H1 (cell line): ENCODE measurements at places on chromosomes 11 and 22. TPM values are rescaled to one million over a fixed set of nuclear protein-coding genes. Genes with fewer than 3 reads are reported as not detected.

GRCh38 chr22:38924347-38924952, 33.0 kb upstream of the APOBEC3A start:
- no peak overlapping the region for H3K4me3 ChIP-seq
- H3K27ac ChIP-seq, result no peak overlapping the region
- H3K27me3 ChIP-seq, result no peaks in the 10 kb centered on the region
- no peak for DNase-seq
- peaks cover 5% of the 10 kb centered on the region; the same call in 1 of the 2 replicates for H3K4me1 ChIP-seq
- no peaks in the 10 kb centered on the region for H3K36me3 ChIP-seq

GRCh38 chr11:76179147-76179546, 27.2 kb downstream of the WNT11 start:
- H3K36me3 ChIP-seq, result no peaks in the 10 kb centered on the region
- no peaks in the 10 kb centered on the region for H3K4me1 ChIP-seq
- no peak for DNase-seq
- no peaks in the 10 kb centered on the region for H3K27me3 ChIP-seq

UPK3A gene
- total RNA-seq, result 0.35 TPM in 1 of 2 replicates, not detected in the other

OR5A1 gene
- not detected in 2 replicates for total RNA-seq
